ENCODE measurements at places on chromosomes 1 and 21.

GRCh38 chr21:41112740-41113692 lies 54.9 kb upstream of the BACE2 start:
- no peak for DNase-seq

DNA sequence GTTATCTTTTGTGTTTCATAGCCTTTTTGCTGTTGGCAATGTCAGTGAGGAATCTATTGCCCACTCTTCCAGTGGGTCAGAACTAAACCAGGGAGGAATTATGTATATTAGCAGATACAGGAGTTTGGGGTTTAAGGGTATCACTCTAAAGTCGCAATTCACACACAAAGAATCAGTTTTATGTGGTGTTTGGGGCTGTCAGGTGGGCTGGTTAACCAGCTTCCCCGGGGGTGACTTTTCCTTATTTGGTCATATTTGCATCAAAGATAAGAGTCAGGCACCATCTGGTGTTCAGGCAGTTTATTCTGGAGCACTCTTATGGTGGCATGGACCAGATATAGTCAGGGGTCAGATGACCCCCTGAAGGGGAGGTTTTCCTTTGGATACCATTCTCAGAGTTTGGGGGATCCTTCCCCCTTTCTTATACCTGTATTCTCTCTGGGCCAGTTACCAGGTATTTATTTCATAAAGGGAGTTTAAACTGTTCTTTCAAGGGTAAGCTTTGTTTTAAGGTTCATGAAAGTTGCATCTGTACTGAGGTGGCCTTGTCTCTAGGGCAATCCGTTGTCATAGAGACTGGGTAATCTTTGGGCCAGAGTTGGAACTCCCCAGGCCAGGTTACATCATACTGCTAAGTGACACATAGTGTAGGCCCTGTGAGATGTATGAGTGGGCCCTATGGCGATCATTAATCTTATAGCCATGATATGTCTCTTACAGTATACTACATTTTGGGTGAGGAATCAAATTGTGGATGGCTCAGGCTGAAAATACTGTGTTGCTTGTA lies 148.2 kb downstream of the RWDD3 start:
- no peak for DNase-seq

DNA sequence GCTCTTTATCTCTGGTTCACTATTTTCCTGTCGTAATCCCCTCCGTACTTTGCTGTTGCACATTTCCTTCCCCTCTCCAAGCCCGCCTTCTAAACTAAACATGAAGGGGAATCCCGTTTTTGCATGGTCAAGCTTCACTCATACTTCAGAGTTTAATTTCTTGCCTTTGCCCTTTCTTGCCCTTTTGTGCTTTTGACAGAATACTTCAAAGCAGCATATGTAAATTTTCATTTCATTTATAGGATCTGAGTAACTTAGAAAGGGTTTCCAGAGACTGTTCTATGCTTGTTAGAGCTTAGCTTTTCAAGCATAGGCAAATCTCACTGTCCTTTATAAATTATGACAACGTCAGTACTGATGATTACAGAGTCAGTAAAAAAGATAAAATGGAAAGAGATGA lies 27.7 kb downstream of the SPATA45 start:
- DNase-seq, result no peak

- DNase-seq, result no peak
These were observed 124.0 kb downstream of the EDEM3 start for GRCh38 chr1:184630679-184631060.

GRCh38 chr1:7539769-7540175 lies 231.3 kb upstream of the VAMP3 start:
- DNase-seq, result peak; percentile 33

- DNase-seq, result no peak
These were observed 3.2 kb downstream of the CFH start for GRCh38 chr1:196655071-196655470.

DNA sequence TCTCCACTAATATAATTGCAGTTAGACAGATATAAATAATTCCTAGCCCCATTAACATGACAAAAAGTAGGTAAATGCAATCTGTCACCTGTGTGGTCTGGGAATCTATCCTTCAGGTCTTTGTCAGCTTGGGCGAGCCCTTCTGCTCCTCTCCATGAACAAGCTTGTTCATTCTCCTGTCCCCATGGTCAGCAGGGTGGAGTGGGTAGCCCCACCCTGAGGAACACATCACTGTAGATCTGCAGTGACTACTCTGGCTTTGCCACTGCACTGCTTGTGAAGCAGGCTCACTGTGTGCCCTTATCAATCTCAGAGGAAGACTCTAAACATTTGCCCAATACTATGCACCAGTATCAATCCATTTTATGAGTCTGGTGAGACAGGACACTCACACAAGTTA lies 279.0 kb downstream of the MATN1 start:
- DNase-seq, result no peak

DNA sequence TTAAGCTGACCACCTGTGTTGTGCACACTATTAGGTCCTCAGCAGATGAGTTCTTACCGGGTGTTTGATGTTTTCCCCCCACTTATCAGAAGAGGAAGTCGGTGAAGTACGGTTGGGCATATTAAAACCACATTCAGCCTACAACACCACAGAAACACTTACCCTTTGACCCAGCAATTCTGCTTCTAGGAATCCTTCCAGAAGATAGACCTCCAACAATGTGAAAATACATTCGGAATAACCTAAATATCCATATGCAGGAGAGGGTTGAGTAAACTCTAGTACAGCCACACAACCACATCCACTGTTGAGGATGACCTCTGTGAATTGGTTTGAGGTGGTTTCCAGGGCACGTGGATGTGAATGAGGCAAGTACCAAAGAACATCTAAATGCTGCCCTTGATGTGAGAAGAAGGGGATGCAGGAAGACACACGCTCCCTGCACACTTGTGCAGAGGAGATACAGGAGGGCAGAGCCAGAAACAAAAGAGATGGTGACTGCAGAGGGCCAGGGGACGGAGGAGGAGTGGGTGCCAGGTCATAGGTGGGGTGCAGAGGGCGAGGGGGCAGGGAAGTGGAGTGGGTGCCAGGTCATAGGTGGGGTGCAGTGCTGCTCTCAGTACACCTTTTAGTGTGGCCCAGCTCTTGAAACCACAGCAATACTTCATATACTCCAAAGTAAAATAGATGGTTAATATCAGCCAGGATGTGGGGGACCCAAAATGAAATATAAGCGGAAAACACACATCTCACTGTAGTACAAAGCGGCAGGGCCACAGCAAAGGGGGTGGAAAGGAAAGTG lies 12.8 kb downstream of the ADARB1 start:
- no peak for DNase-seq

GRCh38 chr1:15510611-15511405 lies 13.2 kb downstream of the CASP9 start:
- no peak for DNase-seq

DNA sequence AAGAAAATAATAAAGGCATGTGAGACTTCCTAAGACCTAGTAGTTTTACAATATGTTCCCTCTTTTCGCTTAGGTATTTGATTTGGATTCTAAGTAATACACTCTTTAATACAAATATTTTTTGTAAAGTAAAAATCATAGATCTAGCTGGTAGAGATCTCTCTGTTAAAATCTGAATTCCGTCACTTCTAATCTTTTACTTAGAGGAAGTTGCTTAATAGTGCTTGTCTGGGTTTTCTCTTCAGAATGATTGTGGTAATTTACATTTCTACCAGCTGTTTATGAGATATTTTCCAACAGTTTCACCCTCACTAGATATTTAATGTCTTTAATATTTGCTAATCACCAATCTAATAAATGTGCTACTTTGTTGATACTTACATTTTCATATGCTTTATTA lies 23.3 kb downstream of the RBM11 start:
- DNase-seq, result no peak

GRCh38 chr1:1939296-1940122 lies 20.4 kb upstream of the TMEM52 start:
- DNase-seq, result no peak

DNA sequence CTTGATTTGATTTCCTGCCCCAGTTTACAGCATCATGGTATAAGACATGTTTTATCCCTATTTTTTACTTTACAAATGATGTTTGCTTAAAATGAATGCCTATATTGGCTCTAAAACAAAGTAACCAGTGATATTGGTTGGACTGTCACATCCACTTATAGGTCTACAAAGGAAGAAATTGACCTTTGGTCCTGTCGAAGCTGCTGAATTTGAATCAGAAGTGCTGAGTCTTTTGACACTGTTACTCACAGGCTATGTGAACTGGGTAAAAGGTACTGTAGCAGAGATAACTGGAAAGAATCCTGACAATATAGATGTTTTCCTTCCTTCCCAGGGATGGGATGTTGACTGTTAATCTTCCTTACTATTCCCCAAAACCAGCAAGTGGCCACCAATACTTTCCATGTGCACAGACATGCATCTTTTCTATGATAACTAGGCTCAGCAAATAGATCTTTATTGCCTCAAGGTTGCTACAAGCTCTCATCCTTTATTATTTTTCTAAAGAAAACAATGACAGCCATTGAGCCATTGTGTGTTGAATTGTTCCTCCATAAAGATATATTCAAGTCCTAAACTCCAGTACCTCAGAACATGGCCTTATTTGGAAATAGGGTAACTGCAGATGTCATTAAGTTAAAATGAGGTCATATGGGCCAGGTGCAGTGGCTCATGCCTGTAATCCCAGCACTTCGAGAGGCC lies 175.9 kb upstream of the NR5A2 start:
- DNase-seq, result no peak

DNA sequence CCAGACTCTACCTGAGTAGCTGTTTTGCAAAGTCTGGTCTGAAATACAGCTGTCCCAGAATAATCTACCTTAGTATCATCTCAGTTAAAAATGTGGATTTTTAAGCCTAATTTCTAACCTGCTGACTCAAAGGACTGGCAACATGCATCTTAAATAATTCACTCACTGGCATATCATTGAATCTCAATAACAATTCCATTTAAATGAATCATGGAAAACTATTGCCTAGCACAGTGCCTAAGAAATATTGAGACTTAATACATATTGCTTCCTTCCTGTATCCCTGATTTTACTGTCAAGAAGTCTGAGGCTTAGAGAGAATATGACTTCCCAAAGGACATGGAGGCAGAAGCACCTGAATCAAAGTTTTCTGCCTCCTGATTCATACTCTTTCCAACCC lies 3.1 kb downstream of the CCDC190 start:
- no peak for DNase-seq

DNA sequence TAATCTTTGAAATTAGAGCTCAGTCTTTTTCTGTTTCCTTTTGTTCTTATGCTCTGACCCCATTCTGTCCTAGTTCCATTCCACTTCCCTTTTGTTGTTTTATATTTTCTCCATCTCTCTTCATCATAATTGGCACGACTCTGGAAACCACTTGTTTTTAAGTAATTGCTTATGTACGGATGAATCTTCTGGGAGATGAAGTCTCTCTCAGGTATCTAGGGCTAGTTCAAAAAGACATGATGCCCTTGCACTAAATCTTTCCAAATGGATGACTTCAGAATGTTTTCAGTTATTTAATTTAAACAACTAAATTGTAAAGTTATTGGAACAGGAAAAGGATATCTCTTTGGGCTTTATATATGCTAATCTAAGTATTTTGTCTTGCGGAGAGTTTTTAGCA lies at the start of gene OR6F1:
Gene OR6F1 (minus strand): TSS at position 101 of the 400 bp plus-strand sequence. CDS start 3,891 bp downstream, outside the sequence.
- no peak for DNase-seq

DNA sequence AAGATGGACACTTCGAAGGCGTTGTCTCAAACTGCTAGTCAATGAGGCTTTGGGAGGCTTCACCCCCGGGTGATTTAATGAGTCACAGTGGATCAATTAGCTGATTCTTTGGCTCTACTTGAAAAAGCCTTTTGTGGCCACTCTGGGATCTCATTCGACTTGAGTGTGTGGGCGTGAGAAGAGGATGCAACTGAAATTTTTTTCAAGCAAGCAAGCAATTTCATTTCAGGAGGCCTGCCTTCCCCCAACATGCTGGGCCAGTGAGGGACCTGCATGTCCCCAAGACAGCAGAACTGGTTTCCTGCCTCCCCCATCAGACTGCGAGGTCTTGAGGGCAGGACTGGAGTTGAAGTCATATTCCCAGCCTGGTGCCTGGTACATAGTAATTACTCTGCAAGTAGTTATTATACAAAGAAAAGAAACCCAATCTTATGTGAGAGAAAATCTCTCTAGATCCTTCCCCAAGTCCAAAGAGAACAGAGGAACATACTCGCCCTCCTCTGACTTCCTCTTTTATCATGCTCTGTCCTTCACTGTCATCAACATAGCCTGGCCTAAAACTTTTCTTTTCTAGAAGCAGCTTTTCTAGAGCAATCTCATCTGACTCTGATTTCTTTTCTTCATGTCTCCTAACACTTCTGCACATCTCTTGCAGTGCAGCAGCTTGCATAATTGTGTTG lies 22.7 kb downstream of the SYT6 start:
- no peak for DNase-seq

DNA sequence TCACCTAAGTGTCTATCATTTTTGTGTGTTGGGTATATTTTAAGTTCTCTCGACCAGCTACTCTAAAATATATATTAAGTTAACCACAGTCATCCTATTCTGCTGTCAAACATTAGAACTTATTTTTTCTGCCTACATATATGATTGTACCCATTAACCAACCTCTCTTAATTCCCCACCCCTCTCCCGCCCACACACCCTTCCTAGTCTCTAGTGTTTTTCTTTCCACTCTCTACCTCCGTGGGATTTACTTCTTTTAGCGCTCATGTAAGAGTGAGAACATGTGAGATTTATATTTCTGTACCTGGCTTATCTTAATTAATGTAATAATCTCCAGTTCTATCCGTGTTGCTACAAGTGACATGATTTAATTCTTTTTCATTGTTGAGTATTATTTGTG lies 26.6 kb downstream of the KCNK2 start:
- DNase-seq, result no peak

DNA sequence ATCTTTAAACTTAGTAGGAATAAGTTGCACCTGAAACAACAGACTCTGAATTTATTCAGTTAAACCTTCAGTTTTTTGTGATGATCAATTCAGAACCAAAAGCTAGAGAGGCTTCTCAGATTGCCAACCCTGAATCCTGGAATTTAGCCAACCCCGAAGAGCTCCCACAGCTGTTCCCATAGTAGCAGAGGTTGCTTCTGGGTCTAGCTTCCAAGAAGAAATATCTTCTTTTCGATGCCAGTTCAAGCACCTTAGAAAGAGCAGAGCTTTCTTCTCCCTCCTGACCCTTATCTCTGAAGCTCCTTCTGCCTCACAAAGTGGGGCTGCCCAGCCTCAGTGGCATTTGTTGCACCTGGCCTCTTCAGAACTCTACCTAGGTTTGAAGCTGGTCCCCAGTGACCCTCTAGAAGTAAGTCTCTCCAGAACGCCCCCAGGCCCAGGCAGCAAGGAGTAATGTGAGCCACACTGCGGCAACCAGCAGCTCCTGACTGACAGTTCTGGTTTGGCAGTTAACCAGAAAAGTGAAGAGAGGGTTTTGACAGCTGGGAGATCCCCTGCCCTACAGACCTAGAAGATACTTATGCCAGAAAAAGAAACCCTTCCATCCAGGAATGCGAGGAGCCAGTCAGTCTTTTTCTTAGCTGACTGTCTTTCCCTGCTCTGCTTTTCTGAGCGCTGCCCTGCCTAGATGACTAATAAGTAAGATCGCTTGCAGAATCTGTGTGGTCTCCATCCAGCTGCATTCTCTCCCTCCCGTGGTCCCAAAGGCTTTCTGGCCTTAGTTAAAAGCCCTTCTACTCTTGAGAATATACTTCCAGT lies 165.9 kb downstream of the ADGRL4 start:
- DNase-seq, result no peak

GRCh38 chr21:41624674-41625310 lies 116.8 kb upstream of the TMPRSS2 start:
- DNase-seq, result no peak

All from stimulated activated CD4-positive, alpha-beta T cell treated with anti-CD3 and anti-CD28 coated beads, TNF-alpha, amount 100 ng/mL, for 24 hours (primary cell).